ENCODE measurements at places on chromosomes 6 and 20.
A peak's percentile ranks its signal among the peaks of the same experiment; 100 is the strongest.

GRCh38 chr20:51560550-51561307, 18.2 kb upstream of the NFATC2 start:
- DNase-seq, result no peak

GRCh38 chr6:40848868-40849514, 190.0 kb downstream of the UNC5CL start:
- DNase-seq, result no peak

- no peak for DNase-seq
These were observed 37.3 kb downstream of the RREB1 start for GRCh38 chr6:7144872-7145584.

GRCh38 chr6:34143884-34144580, 1.9 kb downstream of the GRM4 start:
- DNase-seq, result peak; percentile 24

Data from CD4-positive, alpha-beta T cell treated with Interferon alpha-2 for 1 hour (primary cell).